ENCODE measurements at places on chromosomes 1 and 21.
A peak's percentile ranks its signal among the peaks of the same experiment; 100 is the strongest.

DNA sequence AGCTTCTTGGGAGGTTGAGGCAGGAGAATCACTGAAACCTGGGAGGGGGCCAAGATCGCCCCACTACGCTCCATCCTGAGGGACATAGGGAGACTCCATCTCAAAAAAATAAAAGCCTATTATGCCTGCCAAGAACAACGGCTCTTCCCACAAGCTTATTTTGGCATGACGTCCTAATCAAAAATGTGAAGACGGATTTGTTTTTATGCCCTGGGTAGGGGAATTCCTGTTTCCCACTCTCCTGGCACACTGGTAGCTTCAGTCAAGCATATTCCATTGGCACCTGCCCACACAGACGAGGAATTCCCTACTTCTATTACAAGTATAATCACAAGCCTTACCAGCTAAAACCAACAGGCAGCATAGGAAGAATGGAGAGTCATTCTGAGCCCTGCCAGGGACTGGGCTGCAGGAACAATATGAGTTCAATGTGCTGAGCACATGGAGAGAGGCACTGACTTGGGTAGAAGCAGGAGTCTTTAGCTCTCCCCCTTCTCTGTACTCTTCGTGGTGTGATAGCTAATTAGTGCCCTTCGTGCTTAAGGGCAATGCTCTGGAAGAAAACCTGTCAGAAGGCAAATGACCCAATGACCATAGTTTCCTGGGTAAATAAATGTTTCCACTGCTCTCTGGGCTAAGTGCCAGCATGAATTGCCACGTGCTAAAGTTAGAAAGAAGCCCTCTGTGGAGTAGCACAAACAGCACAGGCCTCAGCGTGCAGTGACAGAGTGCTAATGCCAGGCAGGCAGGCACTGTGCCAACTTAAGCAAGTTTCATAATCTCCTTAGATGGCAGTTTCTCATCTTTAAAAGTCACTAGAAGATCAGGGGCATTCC is 16.8 kb downstream of the TNFSF4 start:
- no peak for DNase-seq

GRCh38 chr1:145961425-145962156 is 2.8 kb downstream of the ANKRD34A start:
- DNase-seq = no peak

GRCh38 chr1:222769971-222770620 is 33.1 kb downstream of the FAM177B start:
- no peak for DNase-seq

DNA sequence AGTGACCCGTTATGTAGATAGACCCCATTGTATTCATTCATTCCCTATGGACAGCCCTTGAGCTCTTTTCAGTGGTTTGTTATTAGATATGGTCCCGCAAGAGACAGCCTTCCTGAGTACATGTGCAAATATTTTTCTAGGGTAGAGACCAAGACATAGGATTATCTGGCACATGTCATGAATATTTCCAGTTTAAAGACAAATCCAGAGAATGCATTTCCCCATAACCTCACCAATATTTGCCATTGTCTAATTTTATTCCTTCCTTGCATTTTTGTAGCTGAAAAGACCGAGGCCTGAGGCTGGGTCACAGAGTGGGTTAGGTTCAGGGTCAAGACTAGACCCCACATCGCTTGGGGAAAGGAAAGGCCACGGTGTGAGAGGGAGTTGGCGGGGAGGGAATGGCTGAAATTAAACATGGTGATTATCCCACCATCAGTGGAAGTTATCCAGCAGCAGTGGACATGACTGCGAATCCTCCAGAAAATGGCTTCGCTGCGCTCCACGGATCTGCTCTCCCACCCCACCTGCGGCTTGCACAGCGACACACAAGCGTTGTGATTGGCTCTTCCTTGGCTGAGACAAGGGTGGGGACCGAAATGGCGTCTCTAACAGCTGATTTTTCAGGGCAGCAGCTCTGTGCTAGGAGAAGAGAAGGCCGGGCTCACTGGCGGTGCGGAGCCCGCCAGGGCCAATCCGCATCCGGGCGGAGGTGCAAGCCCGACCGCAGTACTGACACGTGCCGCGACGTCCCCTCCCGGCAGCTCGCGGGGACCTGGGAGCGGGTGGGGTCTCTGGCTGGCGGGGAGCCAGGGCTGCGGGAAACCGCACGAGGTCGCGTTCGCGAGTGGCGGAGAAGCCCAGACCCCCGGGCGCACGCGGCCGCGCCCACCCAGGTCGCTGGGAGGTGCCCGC is 16.1 kb upstream of the STMN1 start:
- no peak for DNase-seq

- no peak for DNase-seq
Measured at GRCh38 chr1:55962472-55962871, 616.9 kb downstream of the PLPP3 start.

DNA sequence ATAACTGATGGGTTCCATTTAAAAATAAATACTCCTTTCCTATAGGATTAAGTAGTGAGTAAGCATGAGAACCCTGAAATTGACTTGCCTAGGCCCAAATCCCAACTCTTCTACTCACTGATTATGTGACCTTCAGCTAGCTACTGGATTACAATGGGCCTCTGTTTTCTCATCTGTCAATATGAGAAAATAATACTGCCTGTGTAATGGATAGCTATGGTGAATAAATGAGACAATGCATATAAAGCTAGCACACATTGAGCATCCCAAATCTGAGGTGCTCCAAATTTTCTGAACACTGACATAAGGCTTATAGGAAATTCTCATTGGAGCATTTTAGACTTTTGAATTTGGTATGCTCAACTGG is 5.3 kb upstream of the LRRC8C start:
- no peak for DNase-seq

DNA sequence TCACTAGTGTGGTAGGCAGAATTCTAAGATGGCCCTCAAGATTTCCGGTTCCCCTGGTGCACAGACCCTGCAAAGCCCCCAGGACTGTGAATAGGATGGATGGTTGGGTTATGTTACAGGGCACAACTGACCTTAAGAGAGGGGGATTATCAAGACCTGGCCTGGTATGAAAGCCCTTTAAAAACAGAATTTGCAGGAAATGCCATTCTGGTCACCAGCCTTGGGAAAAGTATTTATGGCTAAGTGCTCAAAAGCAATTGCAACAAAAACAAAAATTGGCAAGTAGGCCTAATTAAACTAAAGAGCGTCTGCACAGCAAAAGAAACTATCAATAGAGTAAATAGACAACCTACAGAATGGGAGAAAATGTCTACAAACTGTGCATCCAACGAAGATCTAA is 144.7 kb upstream of the EDN2 start:
- no peak for DNase-seq

DNA sequence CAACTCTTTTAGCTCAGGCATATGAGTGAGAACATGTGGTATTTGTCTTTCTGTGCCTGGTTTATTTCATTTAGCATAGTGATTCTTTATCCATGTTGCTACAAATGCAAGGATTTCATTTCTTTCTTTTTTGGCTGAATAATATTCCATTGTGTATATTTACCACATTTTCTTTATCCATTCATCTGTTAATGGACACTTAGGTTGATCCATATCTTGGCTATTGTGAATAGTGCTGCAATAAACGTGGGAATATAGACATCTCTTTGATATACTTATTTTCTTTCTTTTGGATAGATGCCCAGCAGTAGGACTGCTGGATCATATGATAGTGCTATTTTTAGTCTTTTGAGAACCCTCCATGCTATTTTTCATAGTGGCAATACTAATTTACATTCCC is 30.8 kb downstream of the ASB17 start:
- DNase-seq = no peak

DNA sequence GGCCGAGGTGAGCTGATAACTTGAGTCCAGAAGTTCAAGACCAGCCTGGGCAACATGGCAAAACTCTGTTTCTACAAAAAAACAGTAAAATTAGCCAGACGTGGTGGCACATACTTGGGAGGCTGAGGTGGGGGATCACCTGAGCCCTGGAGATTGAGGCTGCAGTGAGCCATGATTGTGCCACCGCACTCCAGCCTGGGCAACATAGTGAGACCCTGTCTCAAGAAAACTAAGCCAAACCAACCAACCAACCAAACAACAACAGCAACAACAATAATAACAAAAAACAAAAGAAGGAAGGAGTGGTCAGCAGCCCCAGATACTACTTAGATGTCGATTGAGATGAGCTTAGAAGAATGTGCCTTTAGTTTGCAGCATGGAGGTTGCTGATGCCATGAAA is 47.7 kb downstream of the CENPF start:
- no peak for DNase-seq

GRCh38 chr1:17358557-17358956 is 13.4 kb upstream of the PADI6 start:
- DNase-seq = no peak

- DNase-seq = peak; percentile 86
Measured at GRCh38 chr1:202589190-202589930, 120.9 kb downstream of the SYT2 start.

DNA sequence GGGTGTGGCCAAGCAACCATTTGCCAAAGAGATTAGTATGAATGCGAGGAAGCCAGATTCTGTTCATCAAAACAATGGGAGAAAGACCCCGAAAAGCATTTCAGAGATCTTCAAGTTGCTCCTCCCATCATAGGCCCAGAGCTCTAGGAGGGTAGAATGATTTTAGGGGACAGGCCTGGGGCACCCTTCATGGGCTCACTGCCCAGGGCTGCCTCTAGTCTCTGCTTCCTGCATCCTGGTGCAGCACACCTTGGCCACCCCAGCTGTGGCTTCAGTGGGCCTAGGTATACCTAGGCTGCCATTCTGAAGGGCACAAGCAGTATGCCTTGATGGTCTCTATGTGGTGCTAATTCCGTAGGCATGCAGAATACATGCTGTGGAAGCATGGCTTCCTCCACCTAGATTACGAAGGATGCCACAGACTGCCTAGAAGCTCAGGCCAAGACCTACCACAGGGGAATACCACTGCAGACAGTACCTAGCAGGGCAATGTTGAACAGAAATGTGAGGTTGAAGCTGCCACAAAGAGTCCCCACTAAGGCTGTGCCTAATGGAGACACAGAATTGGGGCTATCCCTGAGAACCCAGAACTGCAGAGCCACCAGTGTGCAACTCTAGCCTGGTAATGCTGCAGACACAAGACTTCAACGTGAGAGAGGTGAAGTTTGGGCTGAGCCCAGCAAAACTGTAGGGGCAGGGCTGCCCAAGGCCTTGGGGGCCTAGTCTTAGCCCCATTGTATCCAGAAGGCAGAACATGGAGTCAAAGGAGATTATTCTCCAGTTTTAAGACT is 158.8 kb downstream of the CLIC6 start:
- no peak for DNase-seq

GRCh38 chr1:181784039-181784683 is 277.4 kb downstream of the ZNF648 start:
- DNase-seq = no peak

DNA sequence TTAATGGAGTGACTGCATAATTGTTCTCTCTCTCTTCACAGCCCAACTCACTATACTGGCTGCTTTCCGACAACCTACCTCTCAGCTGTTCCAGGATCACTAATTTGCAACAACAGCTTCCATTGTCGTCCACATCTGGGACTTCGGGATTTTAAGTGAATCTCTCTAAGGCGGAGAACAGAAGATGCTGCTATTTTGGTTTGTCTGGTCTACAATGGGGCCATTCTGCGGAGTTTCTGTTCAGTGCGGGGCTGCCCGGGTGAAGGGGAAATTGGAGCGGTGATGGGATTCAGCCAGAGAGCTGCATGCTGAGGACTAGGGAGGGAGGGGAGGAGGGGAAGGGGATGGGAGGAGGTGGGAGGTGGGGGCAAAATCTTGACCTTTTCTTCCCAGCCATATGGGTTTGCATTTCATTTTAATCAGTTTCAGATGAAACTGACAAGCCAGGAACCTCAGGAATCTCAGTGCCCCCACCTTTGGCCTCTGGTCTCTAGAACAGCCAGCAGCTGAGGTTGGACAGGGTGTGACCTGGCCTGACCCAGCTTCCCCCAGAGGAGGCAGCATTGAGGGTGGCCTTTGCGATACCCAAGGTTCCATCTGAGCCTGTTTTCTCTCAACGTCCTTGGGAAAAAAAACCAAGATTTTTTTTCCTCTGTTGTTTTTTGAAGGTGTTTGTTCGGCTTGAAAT is 6.9 kb upstream of the SRP9 start:
- DNase-seq = no peak

GRCh38 chr1:201648907-201649721 is 110.2 kb downstream of the NAV1 start:
- DNase-seq = no peak

DNA sequence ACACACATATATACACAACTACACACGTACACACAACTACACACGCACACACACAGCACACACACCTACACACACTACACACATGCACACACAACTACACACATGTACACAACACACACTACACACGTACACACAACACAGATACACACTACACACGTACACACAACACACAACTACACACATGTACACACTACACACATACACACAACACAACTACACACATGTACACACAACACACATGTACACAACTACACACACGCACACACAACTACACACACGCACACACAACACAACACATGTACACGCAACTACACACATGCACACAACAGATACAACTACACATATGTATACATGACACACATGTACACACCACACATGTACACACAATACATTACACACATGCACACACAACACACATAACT is 318.1 kb downstream of the CAMTA1 start:
- no peak for DNase-seq

- no peak for DNase-seq
Measured at GRCh38 chr1:7594002-7594713, 176.9 kb upstream of the VAMP3 start.

GRCh38 chr1:195071461-195071860 is 1536.8 kb downstream of the KCNT2 start:
- DNase-seq = no peak

DNA sequence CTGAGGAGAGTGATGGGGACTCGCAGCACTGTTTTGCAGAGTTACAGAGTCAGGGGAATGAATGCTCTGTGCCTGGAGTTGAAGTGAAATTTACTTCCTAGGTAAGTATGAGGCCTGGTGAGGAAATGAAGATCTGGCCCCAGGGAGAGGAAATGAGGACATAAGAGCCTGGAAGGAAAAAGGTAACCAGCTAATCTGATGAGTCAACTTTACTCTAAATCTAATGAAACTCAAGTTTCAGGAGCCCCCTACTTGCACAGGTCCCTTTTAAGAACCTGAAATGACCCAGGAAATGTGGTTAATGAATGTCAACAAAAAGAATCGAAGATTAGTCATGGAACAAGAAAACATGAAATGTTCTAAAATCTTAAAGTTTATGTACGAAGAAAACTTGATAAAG is 599.0 kb downstream of the AGBL4 start:
- DNase-seq = no peak

DNA sequence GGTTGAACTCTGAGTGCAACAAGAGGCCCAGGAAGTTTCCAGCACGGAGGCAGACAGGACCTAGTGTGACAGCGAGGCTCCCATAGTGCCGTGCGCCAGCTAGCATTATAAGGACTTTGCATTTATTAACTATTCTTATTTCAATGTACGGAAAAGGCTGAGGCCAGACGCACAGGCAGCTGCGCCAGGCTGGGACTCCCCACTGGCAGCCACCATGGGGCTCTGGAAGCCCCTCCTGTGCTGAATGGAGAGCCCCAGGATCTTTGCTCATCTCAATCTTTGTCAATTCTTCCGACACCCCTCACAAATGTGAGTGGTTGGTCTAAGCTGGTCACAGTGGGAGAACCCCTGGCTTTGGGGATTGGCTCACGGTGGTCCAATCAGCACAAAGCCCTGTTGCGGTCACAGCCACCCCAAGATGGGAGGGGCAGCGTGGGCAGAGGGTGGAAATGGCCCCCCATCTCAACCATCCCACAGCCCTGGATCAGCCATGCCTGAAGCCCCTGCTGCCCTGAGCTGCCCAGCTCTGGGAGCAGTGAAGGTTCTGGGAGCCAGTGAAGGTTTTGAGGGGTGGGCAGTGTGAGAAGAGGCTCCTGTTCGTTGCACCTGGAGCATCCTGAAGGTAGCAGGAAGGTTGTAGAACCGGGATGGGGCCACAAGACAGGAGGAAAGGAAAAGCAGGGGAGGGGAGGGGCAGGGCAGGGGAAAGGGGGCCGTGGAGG is 59.5 kb upstream of the ADARB1 start:
- no peak for DNase-seq

Data from SW 1271 (cell line).